GM04503 (cell line): ENCODE measurements at places on chromosomes 2 and 18.

DNA sequence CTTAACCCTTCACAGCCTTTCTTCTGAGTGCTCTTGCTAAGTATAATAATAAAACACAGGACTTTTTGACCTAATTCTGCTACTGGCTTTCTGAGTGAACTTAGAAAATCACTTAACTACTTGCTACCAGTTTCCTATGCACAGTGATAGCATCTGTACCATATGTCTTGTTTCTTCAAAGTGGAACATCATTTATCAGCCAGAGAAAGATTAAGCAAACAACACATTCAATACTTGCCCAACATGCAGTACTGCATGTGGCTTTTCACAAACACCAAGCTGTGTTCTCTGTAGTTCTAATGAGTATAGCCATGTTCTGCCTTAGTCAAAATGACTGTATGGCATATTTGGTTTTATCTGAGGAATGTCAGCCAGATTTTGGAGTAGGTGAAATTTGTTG lies 1286.6 kb upstream of the ZEB2 start:
- DNase-seq: no peak

DNA sequence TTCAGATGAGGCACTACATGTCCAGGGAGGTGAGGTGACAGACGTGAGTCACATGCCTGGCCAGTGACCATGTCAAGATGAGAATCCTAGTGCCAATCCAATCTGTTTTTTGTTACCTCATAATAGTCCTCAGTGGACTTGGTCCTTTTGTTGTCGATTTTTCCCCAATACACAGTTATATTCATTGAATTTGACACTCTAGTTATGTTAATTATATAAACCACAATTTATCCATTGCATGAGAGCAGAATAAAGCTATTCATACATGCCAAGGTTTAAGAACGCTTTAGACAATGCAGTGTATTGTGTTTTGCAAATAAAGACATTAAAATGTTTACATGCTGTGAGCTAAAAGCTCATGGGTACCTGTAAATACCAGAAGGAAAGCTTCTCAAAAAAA lies 21.6 kb upstream of the TMEFF2 start:
- no peak for DNase-seq

DNA sequence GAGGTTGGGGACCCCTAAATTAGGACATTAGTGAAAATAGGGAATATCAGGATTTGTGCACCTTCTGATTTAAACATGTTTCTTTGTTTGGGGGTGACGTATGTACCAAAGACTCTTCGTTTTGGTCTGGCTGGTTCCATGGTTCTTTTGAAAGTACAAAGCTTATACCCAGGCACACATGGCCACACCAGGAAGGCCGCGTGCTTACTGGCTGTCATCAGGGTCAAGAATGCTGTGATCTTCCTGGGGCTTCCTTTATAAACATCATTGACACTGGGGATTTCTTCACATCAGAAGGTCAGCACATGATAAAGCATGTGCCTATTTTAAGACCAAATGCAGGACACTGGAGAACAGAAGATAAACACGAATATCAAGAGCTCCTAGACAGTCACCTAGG lies 230.6 kb upstream of the ID2 start:
- DNase-seq: no peak

- DNase-seq: no peak
These were observed 549.2 kb upstream of the VWC2L start for GRCh38 chr2:213861638-213862037.

DNA sequence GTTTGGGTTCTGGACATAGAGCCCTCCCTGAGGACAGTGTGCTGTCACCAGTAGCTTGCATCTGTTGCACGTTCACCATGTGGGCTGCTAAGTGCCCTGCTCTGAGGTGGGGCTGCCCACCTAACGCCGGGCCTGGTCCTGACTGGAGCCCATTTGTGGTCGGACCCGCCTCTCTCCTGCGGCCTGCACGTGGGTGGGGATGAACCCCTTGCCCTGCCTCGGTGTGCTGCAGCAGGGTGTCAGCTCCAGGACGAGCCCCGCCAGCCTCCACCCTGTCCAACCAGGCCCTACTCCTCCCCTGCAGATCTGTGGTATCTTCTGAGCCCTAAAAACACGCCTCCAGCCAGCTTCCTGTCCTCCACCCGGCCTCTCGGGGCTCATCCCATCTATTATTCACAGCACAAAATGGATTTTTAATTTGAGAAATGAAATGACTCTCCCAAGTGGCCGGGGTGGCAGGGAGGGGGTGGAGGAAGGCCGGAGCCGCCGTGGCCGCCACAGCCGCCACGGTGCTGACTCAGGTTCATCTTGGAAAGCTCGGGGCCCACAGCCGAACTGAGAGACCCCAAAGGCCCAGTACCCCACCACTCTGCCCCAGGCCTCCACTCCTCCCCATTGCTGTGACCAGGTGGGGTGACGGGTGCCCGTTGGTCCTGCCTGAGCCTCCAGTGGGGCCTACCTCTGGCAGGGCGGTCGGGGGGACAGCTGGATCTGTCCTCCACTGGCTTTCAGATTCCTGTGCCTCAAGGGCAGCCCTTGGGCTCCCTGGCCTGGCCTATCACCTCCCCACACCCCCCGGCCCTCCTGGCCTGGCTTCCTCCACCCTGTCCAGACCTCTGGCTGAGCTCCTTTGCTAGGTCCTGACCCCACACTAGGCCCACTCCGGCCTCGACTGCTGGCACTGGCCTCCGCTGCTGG lies 2.8 kb upstream of the ECEL1 start:
- no peak for DNase-seq

- no peak for DNase-seq
These were observed 147.5 kb upstream of the SLC39A10 start for GRCh38 chr2:195509551-195509950.
